NCI-H1092 (cell line): ENCODE measurements at places on chromosomes 13 and 19.

- DNase-seq: no peak
Measured at GRCh38 chr19:46350758-46351159, 3.9 kb downstream of the PPP5C start.

GRCh38 chr13:114161644-114162532 is 17.2 kb upstream of the CFAP97D2 start:
- peak; percentile 63 for DNase-seq

- DNase-seq: no peak
Measured at GRCh38 chr13:28685892-28686291, 27.0 kb downstream of the POMP start.

DNA sequence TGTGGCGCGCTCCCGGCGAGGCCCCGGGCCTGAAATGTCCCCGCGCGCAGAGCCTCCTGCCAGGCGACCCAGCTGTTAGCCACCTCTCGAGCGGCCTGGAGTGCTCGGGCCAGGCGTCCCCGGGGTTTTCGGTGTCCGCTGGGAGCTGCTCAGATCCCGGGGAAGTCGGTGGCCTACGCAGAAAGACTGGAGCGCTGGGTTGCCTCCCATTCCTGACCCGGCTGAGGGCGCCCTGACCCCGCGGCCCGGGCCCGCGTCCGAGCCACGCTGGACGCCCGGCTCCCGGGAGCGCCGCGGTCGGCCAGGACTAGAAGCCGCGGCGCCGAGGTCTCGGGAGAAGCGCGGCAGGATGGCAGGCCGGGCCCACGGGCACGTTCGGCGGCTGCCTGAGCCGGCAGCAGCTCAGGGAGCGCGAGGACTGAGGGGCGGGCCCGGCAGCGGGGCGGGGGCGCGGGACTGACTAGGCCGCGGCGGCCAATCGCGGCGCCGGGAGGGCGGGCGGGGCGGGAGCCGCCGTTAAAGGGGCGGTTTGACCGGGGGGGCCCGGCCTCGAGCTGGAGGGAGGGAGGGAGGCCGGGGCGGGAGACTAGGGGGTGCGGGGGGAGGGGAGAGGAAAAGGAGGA is 1.3 kb upstream of the ZIC2 start:
- peak; percentile 91 for DNase-seq
